ENCODE measurements at places on chromosomes 16 and 17. TPM values are rescaled to one million over a fixed set of nuclear protein-coding genes. Genes with fewer than 3 reads are reported as not detected.

GRCh38 chr17:42312285-42313130 is 24.2 kb downstream of the STAT5A start:
- peaks cover 11% of the 10 kb centered on the region for H3K36me3 ChIP-seq
- H3K4me1 ChIP-seq = peaks cover 43% of the 10 kb centered on the region
- peak; percentile 85 for DNase-seq
- H3K27me3 ChIP-seq = no peaks in the 10 kb centered on the region
- no peak overlapping the region for H3K27ac ChIP-seq
- H3K4me3 ChIP-seq = no peak overlapping the region

RPRML gene
- polyA plus RNA-seq = 0.16 TPM

GAS7 gene
- polyA plus RNA-seq = not detected

SLC35G3 gene
- not detected for polyA plus RNA-seq

DNA sequence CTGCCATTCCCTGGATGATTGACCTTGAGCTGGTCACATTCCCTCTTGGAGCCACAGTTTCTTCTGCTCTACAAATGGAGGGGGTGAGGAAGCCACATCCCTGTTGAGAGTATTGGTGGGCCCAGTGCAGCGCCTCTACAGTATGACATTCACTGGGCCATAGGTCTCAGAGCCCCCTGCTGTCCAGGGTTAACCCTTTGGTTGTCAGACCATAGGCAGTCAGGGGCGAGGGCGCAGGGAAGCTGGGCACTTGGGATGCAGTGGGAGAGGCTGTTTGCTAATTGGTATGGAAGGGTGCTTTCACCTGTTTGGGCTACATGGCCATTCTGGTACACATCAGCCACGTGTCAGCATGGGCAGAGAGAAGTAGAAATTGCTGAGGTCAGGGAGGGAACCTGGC is 27.3 kb upstream of the WFDC1 start:
- H3K27ac ChIP-seq = no peak overlapping the region
- no peaks in the 10 kb centered on the region for H3K4me1 ChIP-seq
- DNase-seq = no peak

DNA sequence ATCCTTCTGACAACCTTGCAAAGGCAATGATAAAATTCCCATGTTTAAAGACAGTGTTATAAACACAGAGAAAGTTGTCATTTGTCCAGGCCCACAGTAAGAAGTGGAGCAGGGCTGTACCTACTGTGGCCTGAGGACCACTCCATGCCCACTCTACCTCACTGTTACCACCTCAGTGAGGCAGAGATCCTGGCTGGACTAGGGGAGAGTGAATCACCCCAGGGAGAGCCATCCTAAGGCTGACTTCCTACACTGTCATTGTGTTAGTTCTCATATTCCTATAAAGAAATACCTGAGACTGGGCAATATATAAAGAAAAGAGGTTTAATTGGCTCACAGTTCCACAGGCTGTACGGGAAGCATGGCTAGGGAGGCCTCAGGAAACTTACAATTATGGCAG is 228.8 kb upstream of the HSBP1 start:
- H3K27me3 ChIP-seq = no peaks in the 10 kb centered on the region
- no peak for DNase-seq
- H3K4me1 ChIP-seq = no peaks in the 10 kb centered on the region
- H3K36me3 ChIP-seq = no peaks in the 10 kb centered on the region

All from endothelial cell of umbilical vein (primary cell).